Activated CD4-positive, CD25-positive, alpha-beta regulatory T cell (primary cell): ENCODE measurements at places on chromosomes 12 and 14.

DNA sequence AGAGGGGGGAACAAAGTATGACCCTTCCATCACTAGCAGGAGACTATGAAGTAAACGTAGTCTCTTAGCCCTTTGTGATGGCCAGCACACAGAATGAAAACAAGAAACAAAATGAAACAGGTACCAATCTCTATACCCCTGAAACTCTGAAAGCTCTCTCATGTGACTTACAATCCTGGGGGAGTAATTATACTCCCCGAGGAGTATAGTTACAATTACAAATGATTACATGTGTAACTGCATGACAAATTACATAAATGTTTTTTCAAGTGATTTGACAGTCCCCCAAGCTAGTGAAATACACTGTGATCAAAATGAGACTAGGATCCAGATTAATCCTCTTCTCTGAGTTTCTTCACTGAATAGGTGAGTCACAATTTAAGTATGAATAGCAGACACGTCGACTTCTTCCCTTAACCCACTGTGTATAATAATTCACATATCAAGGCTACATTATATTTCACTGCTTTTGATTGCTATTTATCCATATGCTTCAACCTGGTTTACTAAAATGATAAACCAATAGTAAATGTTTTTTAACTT, 74.0 kb downstream of the SPTSSA start:
- no peak for DNase-seq

DNA sequence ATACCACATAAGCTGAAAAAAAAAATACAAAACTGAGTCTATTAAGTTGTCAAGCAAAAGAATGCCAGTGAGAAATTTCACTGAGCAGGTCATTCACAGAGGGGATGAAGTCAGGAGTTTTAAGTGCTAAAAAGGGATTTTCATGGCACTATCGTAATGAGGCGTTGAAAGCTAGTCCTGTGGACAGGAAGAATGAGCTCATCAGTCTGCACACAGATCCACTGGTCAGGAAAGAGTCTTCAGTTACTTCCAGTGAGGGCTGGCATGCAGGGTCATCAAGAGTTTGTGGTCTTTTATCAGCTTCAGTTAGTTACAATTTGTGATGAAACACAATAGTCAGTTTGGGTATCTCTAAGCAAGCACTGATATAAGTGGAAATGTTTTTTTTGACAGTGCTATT, 88.1 kb upstream of the WSCD2 start:
- DNase-seq: no peak

- DNase-seq: no peak
These were observed 8.0 kb upstream of the MGP start for GRCh38 chr12:14893506-14894250.

DNA sequence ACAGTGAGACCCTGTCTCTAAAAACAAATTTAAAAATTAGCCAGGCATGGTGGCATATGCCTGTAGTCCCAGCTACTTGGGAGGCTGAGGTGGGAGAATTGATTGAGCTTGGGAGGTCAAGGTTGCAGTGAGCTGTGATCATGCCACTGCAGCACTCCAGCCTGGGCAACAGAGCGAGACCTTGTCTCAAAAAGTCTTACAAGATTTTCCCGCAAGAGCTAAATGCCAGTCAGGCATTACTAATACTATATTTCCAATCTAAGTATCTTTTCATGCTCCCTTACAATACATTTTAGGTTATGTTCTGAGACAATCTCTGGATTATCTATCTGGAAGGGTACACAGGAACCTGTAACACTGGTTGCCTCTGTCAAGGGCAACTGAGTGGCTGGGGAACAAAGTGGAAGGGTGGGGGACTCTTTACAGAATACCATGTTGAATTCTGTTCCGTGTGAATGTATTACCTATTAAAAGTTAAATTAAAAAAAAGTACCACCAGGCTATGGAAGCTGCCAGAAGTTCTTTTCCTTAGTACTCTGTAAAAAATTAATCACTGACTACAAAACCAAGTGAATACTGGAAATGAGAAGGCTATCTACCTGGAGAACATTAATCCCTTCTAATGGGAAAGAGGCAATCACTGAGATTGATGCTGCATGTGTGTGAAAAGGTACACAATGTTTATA, 56.7 kb downstream of the BTBD7 start:
- DNase-seq: no peak

GRCh38 chr12:48247181-48247966, 44.3 kb upstream of the OR10AD1 start:
- DNase-seq: no peak

DNA sequence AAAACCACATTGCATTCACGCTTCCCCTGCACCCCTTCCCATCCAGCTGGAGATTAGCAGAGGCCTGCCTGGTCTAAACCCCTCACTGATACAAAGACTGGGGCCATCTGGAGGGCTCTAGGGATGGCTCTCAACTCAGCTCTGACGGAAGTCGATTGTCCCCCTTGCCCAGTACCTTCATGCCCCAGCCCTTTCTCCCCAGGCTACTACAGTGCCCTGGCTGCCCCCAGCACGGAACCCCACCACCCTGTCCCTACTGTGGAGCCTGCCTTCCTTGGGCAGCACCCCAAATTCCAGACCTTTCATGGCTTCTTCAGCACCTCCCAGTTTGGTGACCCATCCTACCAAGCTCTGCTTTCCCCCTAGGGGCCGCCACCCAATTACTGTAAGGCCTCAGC, 25.6 kb downstream of the ZFP36L1 start:
- no peak for DNase-seq

DNA sequence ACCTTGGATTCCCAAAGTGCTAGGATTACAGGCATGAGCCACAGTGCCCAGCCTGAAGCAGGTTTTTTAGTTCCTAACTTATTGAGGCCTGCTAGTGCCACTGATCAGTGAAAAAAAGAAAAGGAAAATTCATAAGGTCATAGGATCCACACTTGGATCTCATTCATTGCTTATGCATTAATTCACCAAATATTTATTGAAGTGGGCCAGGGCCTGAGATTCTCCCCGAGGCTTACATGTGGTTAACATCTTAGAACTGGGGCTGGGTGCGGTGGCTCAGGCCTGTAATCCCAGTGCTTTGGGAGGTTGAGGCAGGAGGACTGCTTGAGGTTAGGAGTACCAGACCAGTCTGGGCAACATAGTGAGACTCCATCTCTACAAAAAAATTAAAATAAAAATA, 29.5 kb upstream of the MAP1LC3B2 start:
- DNase-seq: no peak

DNA sequence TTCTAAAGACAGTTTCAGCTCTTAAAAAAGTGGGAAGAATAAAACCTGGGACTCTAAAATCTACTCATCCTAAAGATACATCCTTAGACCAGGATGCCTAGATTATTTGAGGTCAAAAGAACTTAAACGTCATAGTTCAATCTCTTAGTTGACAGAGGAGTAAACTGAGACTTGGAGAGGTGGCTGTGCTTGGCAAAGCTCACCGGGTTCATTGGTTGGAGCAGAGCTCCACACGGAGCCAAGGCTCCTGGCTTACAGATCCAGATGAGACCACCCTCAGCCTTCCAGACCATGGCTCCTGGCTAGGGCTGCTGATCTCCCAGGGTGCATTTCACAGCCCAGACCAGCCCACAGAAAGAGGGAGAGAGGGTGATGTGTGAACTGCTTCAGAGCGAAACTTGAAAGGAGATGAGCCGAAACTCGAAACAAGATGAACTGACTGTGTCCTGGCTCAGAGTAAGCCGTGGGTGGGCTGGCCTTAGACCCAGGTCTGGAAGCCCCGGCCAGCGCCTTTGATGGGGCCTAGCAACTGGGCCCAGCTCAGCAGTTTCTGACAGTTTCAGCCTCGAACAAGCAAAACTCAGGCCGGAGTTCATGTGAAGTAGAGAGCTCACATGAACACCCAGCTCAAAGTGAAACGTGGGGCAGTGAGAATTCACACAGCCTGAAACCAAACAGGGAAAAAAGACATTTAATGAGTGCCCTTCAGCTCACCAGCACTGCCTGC, 1044.8 kb downstream of the BCL11B start:
- DNase-seq: peak; percentile 26

GRCh38 chr14:71371711-71372396, 464.6 kb downstream of the PCNX1 start:
- no peak for DNase-seq

GRCh38 chr12:43942379-43942778, 106.5 kb downstream of the TMEM117 start:
- DNase-seq: no peak

DNA sequence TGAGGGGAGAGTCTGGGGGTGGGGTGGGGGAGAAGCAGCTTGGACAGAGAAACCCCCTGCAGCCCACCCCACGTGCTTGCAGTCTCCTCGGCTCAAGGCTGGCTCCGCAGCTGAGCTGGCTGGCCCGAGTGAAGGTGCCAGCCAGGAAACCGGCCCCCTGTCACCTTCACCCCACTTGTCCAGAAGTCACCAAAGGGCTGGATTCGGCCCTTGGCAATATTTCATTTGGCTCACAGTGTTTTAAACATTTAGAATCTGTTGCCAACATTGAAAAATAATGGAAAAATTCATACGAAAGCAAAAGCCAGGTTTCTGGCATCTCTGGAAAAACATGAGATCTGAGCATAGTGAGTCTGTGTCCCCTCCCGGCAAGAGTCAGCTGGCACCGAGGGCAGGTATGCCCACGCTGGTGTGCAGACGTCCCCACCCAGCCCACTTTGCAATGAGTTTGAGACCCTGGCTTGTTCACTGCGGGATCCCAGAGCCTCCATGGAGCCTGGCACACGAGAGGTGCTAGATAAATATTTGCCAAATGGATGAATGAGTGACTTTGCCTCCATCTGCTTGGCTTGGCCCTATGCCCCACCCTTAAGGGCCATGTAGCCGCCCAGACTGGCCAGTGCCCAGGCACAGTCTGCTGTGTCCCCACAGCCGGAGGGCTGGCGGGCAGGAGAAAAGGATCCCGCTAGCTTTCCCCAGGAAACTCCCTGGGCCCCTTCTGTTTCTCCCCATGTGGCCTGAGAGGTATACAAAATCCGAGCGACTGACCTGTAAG, 18.2 kb downstream of the MSI1 start:
- DNase-seq: no peak

GRCh38 chr12:11133816-11134215, 628 bp downstream of the TAS2R30 start:
- no peak for DNase-seq

DNA sequence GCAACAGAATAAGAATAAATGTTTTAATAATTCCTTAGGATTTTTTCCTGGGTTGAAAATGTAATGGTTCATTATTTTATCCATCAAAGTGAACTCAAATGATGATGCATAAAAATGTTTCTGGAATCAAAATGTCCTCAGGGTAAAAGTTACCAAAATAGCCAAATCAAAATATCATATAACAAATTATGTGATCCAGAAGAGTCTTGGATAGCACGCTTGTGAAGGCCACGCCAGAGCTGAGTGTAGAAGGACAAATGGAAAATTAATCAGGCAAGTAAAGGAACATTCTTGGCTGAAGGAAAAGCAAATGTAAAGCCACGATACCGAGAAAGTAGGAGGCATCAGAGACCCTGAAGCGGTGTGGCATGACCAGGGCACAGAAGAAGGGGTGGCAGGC, 169.2 kb downstream of the CAPZA3 start:
- no peak for DNase-seq

- DNase-seq: no peak
These were observed 351.2 kb downstream of the KCNH5 start for GRCh38 chr14:62694075-62694474.

- no peak for DNase-seq
These were observed 207.2 kb downstream of the TMTC2 start for GRCh38 chr12:82893896-82894295.

- DNase-seq: no peak
These were observed 52.9 kb downstream of the SH2B3 start for GRCh38 chr12:111458546-111459172.

DNA sequence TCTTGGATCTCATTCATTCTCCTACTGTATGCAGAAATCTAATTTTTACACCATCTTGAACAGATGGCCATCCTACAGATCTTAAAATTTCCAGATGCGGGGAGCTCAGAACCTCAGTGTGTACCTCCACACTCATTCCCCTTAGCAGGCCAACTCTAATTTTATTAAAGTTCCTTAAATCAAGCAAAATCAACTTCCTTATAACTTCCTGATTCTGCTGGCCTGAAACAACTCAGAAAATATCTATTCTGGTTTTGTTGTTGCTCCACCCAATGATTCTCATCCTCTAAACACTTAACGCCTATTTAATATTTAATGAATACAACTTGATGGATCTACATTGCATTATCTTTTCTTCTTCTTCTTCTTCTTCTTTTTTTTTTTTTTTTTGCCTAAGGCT, 3.1 kb downstream of the EMP1 start:
- no peak for DNase-seq

- DNase-seq: no peak
These were observed 102.0 kb downstream of the EGLN3 start for GRCh38 chr14:33848706-33849454.

DNA sequence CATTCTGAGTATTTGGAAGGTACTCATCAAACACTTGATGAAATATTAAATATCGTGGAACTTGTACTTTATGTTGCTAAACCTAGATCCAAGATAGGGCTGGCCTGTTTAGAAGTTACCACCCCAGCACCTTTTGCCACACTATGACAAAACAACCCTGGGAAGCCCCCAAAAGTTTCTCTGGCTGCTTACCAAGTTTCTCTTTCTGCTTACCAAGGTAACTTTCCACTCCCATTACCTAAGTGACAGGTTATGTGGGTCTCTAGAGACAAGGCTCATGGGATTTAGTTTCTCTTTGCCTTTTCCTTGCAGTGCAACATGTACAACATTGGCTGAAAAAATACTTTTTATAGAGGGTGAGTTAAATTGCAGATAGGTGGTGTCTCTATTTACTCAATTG, 28.9 kb upstream of the PPM1A start:
- no peak for DNase-seq

DNA sequence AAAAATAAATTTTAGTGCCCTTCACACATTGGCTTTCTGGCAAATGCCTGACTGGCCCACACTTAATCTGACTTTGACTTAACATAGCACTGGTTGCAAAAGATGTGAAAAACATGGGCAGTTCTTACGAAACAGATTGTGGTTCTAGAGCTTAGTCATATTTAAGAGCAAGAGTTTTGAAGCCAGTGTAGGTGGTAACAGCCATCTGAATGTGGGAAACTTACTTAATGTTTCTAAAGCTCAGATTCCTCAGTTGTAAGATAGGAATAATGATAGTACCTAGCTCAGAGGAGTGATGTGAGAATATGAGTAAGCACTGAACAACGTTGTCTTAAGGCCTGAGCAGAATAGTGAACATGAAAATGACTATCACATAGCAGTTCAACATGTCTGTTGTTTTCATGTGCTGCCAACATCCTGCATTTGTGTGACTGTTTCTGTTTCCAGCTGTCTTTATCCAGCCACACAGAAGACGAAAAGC, 262.7 kb downstream of the SYT1 start:
- no peak for DNase-seq

GRCh38 chr12:49198431-49199155, 9.7 kb upstream of the TUBA1A start:
- DNase-seq: no peak
